ENCODE measurements at places on chromosomes 7 and 10.
A peak's percentile ranks its signal among the peaks of the same experiment; 100 is the strongest.

GRCh38 chr10:810351-810846 is 120.9 kb upstream of the DIP2C start:
- DNase-seq, result peak; percentile 41

DNA sequence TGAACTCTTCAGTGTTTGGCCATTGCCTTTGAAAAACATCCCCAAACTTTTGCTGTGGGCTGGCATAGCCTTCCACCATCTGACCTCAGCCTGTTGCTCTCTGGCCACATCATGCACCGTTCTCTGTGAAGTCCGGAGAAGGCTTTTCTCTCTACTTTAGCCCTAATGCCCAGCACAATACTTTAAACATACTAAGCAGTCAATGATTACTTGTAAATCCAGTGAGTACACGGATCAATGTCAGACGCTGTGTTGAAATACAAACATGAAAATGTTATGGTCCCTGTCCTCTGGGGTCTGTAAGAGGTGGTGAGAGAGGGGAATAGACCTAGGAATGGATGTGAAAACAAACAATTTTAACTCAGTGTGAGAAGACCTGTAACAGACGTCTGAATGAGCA is 297.9 kb downstream of the PLXDC2 start:
- no peak for DNase-seq

GRCh38 chr7:20954711-20955619 is 168.3 kb upstream of the SP8 start:
- no peak for DNase-seq

DNA sequence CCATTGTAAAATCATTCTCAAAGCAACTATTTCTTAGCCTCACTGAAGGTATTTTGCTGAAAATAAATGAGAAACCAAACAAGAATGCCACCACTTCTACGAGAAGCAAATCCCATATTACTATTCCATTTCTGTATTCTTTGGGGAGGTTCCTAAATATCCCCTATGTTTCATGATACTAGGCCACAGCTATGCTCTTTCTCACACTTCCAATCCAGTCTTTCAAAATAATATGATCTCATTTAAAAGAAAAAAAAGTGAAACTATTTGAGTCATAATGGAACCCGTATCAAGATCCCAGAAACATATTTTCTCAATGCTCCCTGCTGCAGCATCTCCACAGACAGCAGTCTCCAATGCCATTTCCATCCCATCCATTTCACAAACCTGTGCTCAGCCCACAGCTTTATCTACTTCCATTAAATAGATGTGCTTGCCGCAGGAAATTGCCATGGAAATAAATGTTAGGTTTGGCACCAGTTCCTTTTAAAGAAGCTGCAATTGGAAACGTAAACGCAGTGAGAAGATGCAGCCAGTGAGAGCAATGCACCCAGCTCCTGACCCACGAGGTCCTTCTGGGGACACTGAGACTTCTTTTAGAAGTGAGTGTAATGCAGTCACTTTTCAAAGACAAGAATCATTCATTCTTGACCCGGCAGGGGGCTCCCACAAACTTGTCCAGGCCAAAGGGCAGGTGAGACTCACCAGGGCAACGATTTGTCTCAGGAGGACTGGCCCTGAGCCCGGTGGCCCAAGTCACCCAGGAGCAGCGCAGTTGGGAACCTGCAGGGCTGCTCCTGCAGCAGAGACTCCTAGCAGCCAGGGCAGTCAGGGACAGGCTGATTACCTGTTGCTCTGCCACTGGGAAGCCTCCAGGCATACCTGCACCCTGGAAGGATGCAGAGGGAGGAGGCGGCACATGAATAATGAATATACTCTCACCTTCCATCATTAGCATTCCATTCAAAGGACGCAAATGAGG is 99.6 kb downstream of the C10orf90 start:
- no peak for DNase-seq

DNA sequence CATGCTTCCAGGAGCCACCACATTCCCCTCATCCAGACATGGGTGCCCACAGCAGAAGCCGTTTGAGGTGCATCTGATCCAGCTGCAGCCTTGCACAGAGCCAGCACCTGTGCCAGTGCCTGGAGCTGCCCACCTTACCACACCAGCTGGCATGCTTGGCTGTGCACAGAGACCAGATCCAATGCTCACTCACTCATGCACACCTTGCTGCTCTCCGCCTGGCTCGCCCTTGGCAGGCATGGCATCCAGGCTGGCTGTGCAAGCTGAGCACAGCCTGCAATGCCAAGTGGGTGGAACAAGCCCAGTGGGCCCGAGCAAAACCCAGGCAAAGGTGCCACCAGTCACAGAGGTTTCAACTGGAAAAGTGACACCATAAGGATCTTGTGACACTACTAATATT is 66.9 kb upstream of the SEMA3A start:
- no peak for DNase-seq

DNA sequence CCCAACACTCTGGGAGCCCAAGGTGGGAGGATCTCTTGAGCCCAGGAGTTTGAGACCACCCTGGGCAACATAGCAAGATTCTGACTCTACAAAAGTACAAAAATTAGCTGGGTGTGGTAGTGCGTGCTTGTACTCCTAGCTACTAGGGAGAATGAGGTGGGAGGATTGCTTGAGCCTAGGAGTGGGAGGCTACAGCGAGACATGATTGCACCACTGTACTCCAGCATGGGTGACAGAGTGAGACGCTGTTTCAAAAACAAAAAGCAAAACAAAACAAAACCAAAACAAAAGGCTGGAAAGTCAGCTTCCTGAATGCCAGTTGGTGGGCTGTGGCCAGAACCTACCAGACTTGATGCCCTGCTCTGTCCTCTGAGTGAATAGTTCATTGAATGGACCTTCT is 242.8 kb downstream of the PHTF2 start:
- DNase-seq, result no peak

DNA sequence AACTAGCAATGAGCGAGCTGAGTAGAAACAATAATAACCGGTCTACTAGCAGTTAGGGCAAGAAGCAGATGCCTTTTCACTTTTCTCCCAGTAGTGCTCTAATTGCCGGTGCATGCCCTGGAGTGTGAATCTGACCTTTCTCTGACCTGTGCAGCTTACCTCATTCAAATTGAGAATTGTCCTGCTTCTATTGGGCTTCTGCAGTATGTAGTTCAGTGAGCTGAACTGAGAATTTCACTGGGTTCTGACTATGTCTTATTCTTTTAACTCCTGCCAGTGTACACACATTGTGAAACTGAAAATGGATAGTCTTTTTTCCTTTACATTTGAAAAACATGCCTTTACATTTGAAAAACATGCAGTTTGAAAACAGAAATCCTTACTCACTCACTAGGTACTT is 157.9 kb upstream of the GRM3 start:
- no peak for DNase-seq

- no peak for DNase-seq
These were observed 35.2 kb upstream of the GDF10 start for GRCh38 chr10:47264797-47265281.

GRCh38 chr10:103197903-103198302 is 4.8 kb upstream of the NT5C2 start:
- DNase-seq, result no peak

DNA sequence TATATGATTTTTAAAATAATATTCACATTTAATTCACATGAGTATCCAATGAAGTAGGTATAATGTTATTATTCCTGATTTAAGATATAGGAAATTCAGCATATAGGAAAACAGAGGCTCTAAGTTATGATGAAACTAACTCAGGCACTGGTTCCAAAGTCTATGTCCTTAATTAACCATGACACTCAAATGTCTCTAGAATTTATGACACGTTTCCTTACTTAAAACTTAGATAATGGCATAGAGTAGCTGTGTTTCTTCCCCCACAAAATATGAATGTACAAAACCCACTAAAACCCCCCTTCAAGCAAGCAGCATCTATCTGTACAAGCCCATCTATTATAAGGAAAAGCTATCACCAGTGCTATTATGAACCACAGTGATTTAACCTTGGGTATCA is 72.9 kb upstream of the CDK1 start:
- DNase-seq, result no peak

DNA sequence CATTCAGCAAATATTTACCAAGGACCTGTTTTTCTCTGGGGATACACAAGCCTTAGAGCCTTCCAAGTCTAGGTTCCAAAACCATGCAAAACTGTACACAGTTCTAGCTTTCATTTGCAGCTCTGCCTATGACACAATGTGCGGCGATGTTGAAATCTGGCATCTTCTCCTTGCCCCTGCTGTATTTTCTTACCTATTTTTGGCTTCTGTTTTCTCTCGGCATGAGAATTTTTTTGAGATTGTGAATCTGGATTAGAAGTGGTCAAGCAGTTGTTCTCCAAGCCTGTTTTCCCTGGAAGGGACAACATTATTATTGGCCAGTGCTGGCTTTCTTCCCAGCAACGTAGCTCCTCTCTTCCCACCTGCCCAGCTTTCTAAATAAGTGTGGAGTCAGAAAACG is 176.3 kb downstream of the CREB5 start:
- DNase-seq, result no peak

GRCh38 chr7:5656233-5656632 is 125.2 kb downstream of the RNF216 start:
- DNase-seq, result no peak

All from endothelial cell (in vitro differentiated cells).